ENCODE measurements at places on chromosomes 7 and 10.

GRCh38 chr10:17907641-17908040 lies 44.1 kb upstream of the SLC39A12 start:
- no peak for DNase-seq

DNA sequence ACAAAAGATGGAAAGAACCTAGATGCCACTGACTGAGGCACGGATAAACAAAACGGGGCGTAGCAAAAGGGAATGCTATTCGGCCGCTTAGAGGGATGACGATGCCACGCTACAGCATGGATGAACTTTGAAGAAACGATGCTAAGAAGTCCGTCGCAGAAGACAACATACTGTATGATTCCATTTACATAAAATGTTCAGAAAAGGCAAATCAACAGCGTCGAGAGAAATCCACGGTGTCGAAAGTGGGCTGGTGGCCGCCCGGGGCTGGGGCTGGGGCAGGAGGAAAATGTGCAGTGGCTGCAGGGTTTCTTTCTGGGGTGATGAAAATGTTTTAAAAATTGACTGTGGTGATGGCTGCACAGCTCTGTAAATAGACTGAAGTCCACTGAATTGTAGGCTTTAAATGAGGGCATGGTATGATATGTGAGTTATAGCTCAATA lies 24.1 kb downstream of the GNA12 start:
- DNase-seq = no peak

GRCh38 chr7:139245401-139245800 lies 14.4 kb downstream of the UBN2 start:
- no peak for DNase-seq

- DNase-seq = no peak
Observed at GRCh38 chr10:15451137-15452094, 80.3 kb upstream of the FAM171A1 start.

- peak; percentile 75 for DNase-seq
Observed at GRCh38 chr10:86684331-86685097, 16.2 kb downstream of the LDB3 start.

DNA sequence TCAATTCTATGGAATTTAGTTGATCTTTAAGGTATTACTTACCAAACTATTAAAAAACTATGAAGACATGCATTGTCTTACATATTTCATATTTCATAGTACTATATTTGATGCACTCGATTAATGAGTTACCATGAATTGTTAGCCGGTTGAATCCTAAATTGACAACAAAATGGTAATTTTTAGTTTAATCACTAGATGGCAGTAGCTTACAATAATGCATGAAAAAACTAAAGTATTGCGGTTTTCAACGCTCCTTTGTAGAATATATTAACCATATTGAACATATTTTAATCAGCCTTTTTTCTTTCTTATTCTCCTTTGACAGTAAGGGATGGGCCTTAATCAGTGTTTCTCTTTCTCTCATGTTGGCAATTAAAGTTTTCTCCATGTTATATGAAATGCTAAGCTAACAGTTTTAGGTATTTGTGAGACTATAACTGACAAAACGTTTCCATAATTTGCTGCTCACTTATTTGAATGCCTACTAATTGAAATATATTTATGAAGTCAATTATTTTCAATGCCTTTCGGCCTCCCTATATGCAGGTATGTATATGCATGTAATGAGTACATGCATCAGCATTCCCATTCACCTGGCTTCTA lies 48.5 kb upstream of the ARL4A start:
- peak; percentile 33 for DNase-seq

- DNase-seq = no peak
Observed at GRCh38 chr7:143205560-143206293, 16.1 kb upstream of the TAS2R40 start.

- DNase-seq = no peak
Observed at GRCh38 chr10:124603376-124604213, 140.6 kb downstream of the FAM53B start.

DNA sequence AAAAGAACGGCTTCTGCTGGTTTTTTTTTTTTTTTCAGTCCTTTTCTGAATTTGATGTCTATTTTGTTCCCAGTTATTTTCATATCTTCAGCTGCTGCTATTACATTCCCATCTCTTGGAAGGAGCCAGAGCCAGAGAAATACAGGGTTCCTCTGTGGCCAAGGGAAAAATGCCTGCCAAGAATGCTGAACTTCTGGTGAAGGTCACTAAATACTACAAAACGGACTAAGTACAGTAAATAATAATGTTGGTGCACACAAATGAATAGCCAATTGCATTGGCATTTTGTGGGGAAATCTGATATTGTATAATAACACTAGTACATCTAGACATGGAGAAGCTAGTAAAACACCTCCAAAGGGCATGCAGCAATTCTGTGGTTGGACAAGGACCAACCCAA lies 56.3 kb upstream of the ZEB1 start:
- DNase-seq = no peak

- DNase-seq = no peak
Observed at GRCh38 chr7:156261581-156261980, 379.0 kb upstream of the RNF32 start.

GRCh38 chr10:128566361-128566968 lies 440.2 kb upstream of the MKI67 start:
- DNase-seq = no peak

- DNase-seq = no peak
Observed at GRCh38 chr10:17241611-17242333, 13.7 kb downstream of the VIM start.

Data from iPS-NIHi11 (cell line).